ENCODE measurements at places on chromosomes 12 and 14.
A peak's percentile ranks its signal among the peaks of the same experiment; 100 is the strongest.

DNA sequence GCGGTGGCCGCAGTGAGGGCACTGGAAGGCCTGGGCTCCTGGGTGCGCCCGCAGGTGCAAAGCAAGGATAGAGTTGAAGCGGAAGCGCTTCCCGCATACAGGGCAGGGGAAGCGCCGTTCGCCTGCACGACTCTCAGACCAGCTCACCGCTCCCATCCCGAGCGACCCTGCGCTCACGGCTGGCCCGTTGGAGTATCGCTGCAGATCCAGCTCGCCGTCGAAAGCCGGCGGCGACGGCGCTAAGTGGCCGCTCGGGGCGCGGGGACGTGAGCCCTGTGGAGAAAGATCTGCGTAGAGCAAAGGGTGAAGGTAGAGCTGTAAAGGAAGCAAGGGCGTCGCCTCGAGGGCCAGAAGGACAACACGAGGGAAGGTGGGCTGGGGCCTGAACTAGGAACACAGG lies 5.4 kb downstream of the ZNF219 start:
- DNase-seq = no peak

DNA sequence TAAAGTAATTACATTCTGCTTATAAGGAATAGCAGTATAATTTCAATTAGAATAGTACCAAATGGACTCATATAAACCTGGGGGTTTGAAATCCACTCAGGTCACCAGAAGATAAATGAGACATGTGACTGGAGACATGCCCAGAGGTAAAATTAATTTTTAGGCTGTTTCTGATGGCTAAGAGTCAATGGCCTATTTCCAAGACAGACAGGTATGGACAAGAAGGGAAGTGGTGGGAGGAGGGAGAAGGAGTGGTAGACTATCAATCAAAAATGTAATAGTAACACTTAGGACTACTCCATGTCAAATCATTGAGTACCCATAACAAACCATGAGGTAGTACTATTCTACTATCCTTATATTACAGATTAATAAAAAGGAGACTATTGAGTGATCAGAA lies 544.0 kb downstream of the GALC start:
- DNase-seq = no peak

GRCh38 chr12:87760943-87761342 lies 268.3 kb downstream of the C12orf50 start:
- DNase-seq = no peak

DNA sequence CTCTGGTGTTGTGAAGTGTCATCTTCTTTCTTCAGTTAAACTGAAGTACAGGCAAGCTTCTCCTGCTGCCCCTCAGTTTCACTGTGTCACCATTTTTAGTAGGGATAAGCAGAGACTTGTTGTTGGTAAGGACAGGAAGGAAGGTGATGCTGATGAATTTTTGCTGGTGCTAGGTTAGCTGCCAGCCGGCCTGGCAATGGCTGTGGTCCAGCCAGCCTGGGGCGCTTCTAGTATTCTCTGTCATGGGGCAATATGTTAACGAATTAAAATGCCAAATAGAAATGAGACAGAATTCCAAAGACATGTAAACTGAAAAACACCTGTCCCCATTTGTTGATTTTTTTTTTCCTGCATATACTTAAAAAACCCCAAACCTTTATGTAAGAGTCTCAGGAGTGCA lies 602.9 kb downstream of the DIO2 start:
- DNase-seq = no peak

DNA sequence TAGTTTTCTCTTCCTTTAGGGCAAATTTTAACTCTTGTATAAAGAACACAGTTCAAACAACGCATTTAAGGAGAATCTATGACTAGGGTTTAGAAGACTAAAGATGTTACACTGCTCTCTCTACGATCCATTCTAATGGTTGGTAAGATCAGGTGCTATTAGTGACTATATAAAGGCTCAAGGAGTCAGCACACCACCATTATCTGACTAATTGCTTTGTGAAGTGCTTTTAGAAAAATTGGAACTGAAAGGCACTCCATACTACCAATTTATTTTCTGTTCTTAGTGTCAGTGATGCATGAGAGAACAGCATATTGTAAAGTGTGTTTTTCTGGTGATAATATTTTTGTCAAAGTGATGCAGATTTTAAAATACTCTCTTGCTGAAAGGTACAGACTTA lies 136.8 kb downstream of the SYT1 start:
- DNase-seq = peak; percentile 35

GRCh38 chr14:105286759-105287144 lies 14.0 kb downstream of the BRF1 start:
- no peak for DNase-seq

- no peak for DNase-seq
These were observed 379.6 kb downstream of the CCDC91 start for GRCh38 chr12:28569698-28570411.

GRCh38 chr14:103546652-103547454 lies 15.6 kb downstream of the BAG5 start:
- peak; percentile 51 for DNase-seq

GRCh38 chr14:100880271-100881101 lies 23.0 kb downstream of the RTL1 start:
- DNase-seq = no peak

DNA sequence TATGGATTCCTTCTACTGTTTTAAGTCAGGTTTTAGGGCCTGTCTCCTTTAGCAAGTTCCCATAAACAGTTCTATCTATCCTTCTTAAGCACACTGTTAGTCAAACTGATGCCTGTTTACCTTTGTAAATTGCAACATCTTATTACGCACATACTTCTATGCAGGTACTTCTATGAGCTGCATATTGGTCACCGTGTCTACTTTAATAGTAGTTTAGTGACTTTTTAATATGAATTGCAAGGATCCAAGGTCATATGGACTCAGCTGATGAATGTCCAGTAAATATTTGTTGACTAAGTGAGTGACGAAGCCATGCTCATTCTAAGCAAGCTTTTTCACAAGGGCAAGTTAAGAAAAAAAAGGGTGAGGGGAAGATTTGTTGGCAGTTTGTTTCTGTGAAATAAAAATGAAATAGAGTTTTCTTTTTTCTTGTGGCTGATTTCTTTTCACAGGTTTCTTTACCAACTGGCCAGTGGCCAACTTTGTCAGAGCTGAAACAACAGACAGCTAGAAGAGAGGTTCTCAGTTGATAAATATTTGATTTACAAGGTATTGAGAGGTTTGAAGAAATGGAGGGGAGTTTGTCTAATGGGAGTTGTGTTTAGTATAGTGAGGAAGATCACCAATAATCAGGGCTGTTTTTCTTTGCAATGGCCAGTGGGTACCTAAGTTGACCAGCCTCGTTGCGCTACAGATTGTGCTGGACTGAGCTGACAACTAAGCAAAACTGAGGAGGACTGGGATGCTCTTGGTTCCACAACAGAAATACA lies 141.1 kb downstream of the SLC15A5 start:
- no peak for DNase-seq

DNA sequence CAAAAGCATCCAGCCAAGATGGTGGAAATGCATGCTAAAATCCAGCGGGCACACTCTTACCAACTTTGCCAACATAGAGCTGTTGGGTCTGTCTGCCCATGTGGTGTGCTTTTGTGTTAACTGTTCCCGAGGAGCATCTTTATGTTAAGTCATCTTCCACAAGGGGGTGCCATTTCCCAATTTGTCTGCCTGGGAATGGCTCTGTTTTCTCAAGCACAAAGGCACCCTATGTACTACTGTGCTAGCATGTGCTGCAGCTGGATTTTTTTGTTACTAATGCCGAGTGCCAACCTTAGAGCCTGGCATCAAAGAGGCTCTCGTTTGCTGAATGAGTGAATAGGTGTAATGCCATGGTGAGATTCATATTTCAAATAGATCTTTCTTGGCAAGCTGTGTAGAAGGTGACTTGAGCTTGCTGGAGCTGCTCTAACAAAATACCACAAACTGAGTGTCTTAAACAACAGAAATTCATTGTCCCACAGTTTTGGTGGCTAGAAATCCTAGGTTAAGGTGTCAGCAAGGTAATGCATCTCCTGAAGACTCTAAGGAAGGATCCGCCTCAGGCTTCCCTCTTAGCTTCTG lies 74.3 kb downstream of the TRHDE start:
- DNase-seq = no peak

DNA sequence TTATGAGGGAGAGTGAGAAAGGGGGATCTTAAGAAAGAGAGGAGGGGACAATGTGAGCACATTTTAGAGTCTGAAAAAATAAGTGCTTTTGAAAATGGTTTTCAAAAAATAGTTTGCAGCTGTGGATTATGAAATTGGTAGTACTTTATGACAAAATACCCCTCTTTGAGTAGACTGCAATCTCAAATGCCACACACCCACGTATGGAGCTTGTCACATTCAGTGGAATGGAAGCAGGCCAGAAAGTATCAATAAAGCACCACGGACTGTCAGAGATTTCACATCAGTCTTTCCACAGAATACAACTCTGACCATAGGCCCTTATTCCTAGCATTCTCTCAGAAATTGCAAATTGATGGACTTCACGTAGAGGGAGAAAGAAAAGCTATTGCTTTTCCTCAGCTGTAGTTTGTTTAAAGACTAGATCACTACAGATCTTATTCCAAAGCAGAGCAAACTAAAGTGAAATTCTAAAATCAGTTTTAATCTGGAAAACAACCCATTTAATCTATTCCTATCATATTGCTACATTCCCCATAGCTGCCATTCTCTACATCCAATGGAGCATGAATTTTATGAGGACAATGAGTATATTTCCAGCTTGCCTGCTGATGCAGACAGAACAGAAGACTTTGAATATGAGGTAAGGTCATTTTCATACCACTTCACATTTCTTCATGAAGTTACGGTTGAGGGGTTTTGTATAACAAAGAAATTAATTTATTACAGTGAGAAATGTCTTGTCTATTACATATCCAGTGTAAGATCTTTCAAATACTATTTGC lies 321.3 kb downstream of the PDZRN4 start:
- DNase-seq = no peak

DNA sequence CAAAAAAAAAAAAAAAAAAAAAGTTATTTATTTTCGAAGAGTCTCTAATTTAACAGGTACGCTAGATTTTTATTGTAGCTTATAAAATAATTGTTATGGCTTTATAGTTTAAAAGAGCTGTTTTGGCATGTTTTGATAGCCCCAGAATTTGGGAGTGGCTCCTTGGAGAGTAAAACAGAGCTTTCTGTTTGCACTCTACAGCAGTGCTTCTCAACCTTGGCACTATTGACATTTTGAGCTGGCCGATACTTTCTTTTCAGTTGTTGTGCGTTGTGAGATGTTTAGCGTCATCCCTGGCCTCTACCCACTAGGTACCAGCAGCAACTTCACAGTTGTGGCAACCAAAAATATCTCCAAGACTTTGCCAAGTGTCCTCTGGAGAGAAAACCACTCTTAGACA lies 30.6 kb downstream of the PLBD1 start:
- DNase-seq = no peak

DNA sequence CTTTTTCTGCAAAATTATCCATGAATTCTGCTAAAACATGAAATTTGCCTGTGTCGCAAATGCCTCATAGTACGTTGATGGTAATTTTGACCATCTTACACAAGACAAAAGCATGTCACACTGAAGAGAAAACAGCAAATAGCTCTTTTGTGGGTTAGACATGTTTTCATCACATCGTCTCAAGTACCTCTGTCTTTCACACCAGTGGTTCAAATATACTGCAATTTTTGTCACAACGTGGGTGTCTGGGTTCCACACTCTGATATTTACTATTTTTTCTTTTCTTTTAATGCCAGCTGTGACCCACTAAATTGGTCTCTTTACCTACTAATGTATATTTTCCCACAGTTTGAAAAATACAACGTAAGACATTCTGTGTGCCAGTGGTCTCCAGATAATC lies 10.4 kb downstream of the KLRB1 start:
- DNase-seq = no peak

DNA sequence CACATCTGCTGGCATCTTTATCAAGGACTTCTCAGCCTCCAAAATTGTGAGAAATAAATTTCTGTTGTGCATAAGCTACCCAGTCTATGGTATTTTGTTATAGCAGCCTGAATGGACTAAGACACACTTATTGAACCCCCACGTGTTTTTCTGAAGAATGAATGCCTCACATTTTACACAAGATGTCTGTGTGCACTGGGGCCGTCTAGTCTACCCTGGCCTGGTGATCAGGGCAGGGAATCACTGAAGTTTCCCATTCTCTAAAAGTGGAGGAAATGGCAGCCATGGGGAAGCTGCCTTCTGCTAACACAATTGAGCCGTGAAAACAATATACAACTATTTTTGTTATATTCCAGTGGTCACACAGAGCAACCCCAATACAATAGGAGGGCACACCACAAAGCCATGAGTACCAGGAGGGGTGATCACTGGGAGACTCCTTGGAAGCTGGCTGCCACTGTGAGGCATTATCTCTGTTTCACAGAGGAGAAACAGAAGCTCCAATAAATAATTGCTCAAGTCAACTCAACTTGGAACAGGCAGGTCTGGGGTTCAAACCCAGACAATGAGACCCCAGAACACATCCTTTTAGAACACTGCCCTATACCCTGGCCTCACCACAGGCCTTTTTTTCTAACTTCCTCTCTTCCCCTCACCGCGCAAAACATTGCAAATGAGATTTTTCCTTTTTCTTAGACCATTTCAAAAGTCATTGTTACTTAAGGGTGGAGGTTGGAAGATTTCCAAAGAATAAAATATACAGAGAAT lies 18.3 kb upstream of the LTA4H start:
- no peak for DNase-seq

DNA sequence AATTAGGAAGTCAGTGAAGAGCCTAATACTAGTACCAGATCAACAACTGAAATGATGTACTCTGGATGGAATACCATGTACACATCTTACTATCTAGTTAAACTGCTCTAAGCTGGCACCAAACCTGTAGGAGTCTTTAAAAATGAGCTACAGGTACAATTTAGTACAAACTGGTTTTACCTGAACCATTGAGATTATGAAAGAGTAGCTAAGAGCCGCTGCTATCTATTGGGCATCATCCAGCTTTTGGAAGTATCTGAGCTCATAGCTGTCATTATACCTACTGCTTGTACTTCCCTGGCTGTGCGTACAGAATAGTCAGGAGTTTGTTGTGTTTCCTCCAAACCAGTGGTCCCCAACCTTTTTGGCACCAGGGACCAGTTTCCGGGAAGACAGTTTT lies 12.4 kb downstream of the TBC1D30 start:
- DNase-seq = no peak

DNA sequence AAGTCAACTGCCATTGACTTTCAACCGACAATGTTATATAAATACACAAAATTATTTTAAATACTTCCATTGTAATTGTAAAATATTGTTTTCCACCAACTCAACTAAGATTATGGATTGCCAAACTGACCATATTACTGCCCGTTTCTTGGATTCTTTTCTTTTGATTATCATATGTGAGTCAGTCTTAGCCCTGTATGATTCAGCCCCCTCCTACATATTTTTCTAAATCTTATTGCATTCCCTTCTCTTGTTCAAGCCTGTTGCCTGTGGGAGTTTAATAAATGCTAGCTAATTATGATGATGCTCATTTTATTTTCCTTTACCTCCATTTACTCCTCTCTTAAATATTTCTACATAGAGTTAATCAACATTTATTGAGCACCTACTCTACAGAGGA lies 6.8 kb downstream of the RASSF9 start:
- DNase-seq = no peak
